Calu3 (cell line): ENCODE measurements at places on chromosomes 3 and 15. TPM values are rescaled to one million over a fixed set of nuclear protein-coding genes. Genes with fewer than 3 reads are reported as not detected.

CD200 gene
- total RNA-seq, result not detected in 2 replicates

CDC25A gene
- total RNA-seq, result 15.2 and 18.2 TPM in 2 replicates

LRRIQ4 gene
- 0.27 TPM in 1 of 2 replicates, not detected in the other for total RNA-seq

ALDH1A2 gene
- total RNA-seq, result 219 and 231 TPM in 2 replicates

LRRN1 gene
- 12.6 and 22.1 TPM in 2 replicates for total RNA-seq

TBC1D5 gene
- total RNA-seq, result 34.5 and 38.3 TPM in 2 replicates

TM4SF4 gene
- total RNA-seq, result 257 and 881 TPM in 2 replicates
